ENCODE measurements at places on chromosomes 16 and 17. TPM values are rescaled to one million over a fixed set of nuclear protein-coding genes. Genes with fewer than 3 reads are reported as not detected.
A peak's percentile ranks its signal among the peaks of the same experiment; 100 is the strongest.

The EFNB3 gene
- total RNA-seq: 0.91 TPM

The P3H4 gene
- total RNA-seq: 1.8 TPM

DNA sequence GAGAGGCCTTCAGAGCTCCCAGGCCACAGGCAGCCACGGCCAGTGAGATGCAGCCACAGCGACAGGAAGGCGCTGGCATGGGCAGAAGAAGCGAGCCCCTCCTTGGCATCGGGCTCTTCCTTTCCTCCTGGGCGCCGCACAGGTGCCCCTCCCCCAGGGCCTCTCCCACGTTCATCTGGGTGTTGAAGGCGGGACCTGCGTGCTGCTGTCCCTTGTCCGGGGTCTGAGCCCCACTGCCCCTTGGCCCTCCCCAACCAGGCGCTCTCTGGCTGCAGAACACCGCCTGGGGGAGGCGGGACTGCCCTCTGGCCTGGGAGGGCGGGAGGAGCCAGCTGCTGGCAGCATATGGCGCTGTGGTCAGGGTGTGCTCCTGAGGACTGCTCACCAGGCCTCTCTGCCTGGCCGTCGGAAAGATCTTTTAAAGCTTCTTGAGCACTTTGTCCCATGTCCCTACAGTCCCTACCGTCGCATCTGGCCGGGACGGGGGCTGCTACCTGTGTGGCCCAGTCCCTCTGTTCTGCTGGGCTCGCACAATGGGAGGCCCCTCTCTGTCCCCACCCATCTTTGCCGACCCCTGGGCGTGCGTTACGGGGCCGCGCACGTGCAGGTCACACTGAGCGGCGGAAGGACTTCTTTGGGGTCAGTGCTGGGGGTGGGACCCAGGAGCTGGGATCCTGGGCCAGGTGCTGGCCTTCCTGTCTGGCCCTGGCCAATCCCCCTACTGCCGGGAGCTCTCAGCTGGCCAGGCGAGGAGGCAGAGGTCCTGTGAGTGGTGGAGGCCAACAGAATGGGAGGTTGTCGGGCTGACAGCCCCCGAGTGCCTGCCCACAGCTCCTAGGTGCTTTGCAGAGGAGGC is 1.7 kb downstream of the SLC25A10 start:
- H3K27ac ChIP-seq: peak overlapping the region; percentile 79
- H3K27me3 ChIP-seq: no peaks in the 10 kb centered on the region
- peak overlapping the region; percentile 98 for H3K4me3 ChIP-seq

The KIF18B gene
- 0.22 TPM for total RNA-seq

The LDHD gene
- 98.5 TPM for total RNA-seq
